Esophagus squamous epithelium (tissue), 5 donors: ENCODE measurements at places on chromosomes 3 and 15. TPM values are rescaled to one million over a fixed set of nuclear protein-coding genes. Genes with fewer than 3 reads are reported as not detected.

GRCh38 chr15:82040390-82040789, 5.4 kb downstream of the MEX3B start:
- no peak for DNase-seq

- DNase-seq, result no peak
These were observed 97.8 kb upstream of the MEF2A start for GRCh38 chr15:99467853-99468464.

DNA sequence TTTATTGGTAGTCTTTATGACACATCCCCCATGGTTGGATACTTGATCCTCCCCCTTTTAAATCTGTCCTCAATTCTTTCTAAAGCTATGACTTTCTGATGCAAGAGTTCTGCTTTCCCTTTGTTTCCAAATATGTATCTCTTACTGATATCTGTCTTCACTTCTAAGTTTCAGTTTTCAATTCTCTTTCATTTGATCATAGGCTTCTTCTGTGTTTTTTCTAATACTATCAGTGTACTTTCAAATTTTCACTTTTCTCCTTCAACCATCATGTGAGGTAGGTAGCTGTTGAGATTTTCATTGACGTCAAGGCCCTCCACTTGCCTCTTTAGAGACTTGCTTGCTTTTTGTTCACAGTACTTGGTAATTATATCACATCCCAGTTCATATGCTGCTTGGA, 436.5 kb downstream of the CNTN4 start:
- no peak for DNase-seq

GRCh38 chr3:172339892-172340291, 108.4 kb downstream of the GHSR start:
- no peak for DNase-seq

DNA sequence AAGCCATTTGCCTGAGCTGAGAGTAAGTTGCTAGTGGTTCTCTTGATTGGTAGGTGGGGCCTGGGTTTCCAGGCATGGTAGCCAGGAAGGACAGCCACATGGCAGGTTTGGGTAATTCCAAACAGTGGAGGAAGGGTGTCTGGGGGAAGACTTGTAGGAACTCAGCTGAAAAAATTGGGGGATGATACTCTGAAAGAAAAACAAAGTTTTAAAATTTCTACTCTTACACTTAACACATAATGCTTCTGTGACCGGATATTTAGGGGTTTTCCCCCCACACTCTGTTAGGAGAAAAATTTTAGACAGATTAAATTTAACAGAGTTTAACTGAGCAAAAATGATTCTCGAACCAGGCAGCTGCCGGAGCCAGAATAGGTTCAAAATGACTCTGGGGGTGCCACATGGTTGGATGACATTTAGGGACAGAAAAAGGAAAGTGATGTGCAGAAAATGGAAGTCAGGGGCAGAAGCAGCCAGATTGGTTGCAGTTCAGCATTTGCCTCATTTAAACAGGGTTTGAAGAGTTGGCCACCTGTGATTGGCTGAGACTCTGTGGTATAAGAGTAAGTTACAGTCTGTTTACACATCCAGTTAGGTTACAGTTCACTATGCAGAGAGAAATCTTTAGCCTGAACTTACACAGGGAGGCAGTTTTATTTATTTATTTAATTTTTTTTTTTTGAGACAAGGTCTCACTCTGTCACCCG, 8.1 kb downstream of the B2M start:
- DNase-seq, result no peak

DNA sequence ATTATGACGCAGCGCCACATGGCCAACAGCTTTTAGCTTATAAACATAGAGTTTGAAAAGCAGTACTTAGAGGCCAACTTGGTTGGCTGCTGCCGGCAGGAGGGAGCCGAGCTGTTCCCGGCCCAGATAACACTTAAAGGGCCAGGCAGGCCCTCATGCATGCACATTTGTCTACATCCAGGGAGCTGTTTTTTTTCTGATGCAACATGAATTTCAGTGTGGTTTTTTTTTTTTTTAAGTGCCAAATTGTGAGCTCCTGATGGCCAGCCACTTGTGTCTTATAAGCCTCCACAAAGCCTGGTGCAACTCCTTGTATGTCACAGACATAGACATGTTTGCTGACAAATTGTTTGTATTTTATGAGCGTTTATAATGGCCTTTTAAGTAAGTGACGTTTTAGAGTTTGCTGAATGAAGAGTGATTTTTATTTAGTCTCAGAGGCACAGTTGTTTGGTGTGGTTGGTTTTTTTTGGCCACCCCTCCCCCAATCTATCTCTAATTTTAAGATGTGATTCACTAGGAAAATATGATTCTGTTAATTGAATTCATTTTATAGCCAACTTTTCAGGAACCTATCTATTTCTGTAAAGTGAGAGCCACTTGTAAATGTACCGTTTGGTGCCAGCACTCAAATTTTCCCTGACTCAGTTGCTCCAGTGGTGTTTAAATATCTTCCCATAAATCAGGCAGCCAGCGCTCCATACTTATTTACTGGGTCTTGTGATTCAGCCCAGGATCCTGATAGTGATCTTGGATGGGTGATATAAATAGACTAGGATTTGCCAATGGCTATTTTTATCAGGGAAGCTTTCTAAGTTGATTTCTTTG, 134.3 kb downstream of the VGLL4 start:
- no peak for DNase-seq

DNA sequence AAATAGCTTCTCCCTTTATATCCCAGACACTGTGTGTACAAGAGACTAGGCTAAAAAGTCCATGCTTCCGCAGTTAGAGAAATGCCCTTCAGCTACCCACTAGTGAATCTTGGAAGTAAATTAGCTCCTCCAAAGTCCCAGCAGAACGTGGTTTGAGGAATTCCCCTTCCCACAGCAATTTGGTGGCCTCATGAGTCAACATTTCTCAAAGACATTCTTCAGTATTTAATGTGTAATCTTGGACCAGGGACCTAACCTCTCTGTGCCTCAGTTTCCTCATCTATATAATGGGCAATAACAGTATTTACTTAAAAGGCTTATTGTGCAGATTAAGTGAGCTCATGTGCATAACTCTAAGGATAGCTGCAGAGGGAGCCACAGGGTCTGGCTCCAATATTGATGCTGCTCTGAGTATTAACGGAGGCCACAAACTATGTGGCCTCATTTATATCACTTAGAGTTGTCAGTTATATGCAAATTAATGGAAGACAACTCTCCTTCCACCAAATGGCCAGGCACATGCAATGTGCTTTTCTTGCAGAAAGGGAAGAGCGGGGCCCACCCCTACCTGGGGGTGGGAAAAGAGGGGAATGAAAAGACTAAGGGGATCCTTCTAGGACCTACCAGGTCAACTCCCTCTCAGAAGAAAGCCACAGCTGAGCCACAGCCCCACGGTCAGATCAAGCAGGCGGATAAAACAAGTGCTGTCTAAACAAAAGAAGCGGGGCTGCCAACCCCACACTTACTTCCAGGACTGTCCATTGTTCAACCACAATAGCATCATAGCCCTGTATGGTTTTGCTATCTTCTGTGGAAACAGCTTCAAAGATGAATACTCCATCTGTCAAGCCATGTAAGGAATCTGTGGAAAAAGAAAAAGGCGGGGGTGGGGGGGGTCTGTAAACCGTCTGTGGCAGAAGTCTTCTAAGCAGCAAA, 92.4 kb downstream of the OXNAD1 start:
- no peak for DNase-seq

DNA sequence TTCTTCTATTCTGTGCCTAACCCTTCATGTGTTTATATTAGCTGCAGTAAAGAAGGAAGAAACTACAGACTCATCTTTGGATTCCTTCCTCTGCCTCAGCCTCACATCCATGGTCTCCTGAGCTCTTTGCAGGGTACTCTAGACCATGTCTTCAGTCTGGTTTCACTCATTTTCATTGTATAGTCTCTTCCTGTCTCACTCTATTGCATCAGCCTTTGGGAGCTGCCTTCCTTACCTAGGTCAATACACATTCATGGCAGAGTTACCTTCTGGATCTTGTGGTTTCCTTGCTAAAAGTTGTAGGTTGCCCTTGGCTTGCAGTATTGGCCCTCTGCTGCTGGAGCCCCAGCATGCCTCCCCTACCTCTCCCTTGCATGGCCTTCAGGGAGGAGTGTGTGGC, 31.5 kb upstream of the SCAANT1 start:
- no peak for DNase-seq

- no peak for DNase-seq
These were observed 9.2 kb downstream of the PPM1L start for GRCh38 chr3:160765211-160765610.

DNA sequence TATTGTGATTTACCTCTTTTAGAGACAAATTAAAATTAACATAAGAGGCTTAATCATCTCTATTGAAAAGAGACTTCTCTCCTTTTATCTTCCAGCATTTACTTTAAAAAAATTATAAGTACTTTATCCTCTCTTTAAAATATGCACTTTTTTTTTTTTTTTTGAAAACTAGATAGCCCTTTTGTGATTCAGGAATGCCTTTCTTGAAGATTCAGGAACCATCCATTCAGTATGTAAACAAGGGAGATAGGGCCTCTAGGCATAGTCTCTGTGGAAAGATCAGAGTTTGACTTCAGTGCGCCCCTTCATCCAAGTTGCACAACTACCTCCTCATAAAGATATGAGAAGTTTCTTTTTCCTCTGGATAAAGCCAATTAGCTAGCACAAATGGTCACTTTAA, 1163.7 kb downstream of the SI start:
- DNase-seq, result no peak

DNA sequence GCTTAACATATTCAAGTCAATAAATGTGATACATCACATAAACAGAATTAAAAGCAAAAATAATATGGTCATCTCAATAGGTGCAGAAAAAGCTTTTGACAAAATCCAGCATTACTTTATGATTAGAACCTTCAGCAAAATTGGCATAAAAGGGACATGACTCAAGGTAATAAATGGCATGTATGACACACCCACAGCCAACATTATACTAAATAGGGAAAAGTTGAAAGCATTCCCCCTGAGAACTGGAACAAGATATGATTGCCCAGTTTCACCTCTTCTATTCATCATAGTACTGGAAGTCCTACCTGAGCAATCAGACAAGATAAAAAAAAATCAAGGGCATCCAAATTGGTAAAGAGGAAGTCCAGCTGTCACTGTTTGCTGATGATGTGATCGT, 594.7 kb downstream of the DIPK2A start:
- no peak for DNase-seq

DNA sequence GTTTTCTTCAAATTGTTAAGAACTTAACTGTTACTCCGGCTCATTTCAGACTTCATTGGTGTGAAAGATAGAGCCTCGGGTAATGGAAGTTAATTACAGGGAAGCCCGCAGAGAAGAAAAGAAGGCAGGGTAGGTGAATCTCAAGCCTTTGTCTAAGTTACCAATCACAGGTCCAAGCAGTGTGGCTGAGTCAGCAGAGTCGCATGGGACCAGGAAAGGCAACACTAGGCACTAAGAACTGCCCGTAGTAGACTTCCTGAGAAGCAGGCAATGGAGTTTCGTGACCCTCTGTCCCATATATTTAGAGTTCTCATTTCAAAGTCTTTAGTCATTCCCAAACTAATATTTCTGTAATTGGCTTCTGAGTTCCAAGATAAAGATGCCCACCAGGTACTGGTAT, 122.9 kb upstream of the STT3B start:
- no peak for DNase-seq

DNA sequence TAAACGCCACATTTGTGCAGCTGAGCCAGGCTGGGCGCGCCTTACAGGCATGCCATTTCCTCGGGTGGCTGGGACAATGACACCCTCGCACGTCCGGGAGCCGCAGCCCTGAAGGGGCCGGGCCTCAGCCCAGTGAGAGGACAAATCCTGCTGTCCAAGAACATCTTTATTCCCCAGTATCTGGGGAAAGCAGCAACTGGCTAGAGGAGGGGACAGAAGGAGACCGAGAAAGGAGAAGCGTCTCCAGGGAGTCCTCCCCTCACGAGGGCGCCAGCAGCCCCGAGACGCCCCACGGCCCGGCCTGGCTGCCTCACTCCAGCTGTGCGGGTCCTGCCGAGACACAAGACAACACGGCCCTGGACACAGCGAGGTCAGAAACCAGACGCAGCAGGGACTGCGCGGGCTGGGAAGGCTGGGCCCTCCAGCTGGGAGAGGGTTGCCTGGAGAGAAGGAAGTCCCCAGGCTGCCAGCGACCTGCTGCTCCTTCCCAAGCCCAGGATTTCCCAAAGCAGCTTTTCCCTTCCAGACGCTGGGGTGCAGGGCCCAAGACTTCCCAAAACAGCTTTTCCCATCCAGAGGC, 130.2 kb downstream of the CHSY1 start:
- no peak for DNase-seq

DNA sequence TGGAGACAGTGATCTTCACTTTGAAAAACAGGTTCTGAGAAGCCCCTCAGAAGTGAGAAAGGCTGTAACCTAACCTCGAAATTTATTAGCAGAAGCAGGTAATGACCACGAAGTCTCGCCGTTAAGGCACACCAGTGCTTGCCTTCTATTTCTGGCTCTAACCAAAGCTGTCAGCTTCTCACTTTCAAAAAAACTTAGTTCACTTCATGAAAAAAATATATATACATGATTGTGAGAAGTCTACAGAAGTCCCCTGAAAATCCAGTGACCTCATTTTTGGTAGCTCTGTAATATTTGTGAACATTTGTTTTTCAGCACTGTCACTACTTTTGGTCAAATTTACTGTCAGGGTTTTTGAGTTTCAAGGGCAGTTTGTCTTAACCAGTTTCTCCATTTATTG, 19.1 kb upstream of the AKAP13 start:
- DNase-seq, result no peak

- no peak for DNase-seq
These were observed 173.7 kb upstream of the CRBN start for GRCh38 chr3:3353153-3353552.

- DNase-seq, result no peak
These were observed 7.5 kb upstream of the MAN2A2 start for GRCh38 chr15:90895571-90896117.

DNA sequence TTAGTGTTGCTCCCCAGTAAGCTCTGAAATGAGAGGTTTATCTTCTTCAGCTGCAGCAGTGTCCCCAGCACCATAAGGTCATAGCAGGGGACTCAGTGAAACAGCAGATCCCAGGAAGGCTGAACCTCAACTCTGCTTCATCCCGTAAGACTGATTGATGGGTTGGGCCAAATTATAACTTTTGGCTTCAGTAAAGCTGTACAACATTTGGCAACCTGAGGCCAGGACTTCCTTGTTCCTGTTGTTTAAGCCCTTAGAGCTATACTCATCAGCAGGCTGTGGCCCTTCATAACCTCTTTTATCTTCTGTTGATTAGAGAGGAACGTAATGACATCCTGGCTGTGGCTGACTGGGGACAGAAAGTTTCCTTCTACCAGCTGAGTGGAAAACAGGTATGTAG, 29.0 kb downstream of the IFT122 start:
- DNase-seq, result no peak

GRCh38 chr3:64426551-64426950, 201.3 kb upstream of the PRICKLE2 start:
- DNase-seq, result no peak

GRCh38 chr3:39407259-39407629, 724 bp downstream of the RPSA start:
- no peak for DNase-seq

GRCh38 chr15:32853592-32853991, 135.8 kb downstream of the GREM1 start:
- DNase-seq, result no peak

The AHSG gene
- not detected for total RNA-seq

The TMPRSS7 gene
- not detected for total RNA-seq

The PRICKLE2 gene
- total RNA-seq, result 6.8 TPM

The ALDH1A2 gene
- total RNA-seq, result 0.44 TPM

The ADGRG7 gene
- total RNA-seq, result not detected

The CFAP91 gene
- 1.5 TPM for total RNA-seq

The UBXN7 gene
- 18.7 TPM for total RNA-seq

The SOX14 gene
- not detected for total RNA-seq

The SERPINI2 gene
- 1.1 TPM for total RNA-seq

The LYZL4 gene
- not detected for total RNA-seq

The DNAH1 gene
- total RNA-seq, result 2.2 TPM

The VGLL3 gene
- total RNA-seq, result 1.4 TPM

The HTR3E gene
- not detected for total RNA-seq

The ZIC4 gene
- total RNA-seq, result not detected
